ENCODE measurements at places on chromosomes 6 and 20.

DNA sequence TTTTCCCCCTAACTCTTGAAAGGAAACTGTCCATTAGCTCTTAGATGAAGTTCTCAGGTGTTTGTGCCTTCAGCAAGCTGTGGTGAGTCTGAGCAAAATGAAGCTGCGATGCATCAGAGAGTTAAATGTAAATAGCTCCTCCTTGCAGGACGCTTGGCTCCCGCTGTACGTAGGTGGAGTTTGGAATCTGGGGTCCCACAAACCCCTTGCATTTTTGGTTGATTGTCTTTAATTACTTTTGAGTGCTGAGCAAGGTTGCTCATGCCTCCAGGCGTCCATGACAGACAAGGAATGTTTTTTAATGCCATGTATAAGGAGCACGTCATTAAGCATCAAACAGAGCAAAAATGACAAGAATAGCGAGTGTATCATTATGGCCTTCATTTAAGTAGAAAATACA, 300.5 kb downstream of the TFAP2C start:
- DNase-seq: no peak

DNA sequence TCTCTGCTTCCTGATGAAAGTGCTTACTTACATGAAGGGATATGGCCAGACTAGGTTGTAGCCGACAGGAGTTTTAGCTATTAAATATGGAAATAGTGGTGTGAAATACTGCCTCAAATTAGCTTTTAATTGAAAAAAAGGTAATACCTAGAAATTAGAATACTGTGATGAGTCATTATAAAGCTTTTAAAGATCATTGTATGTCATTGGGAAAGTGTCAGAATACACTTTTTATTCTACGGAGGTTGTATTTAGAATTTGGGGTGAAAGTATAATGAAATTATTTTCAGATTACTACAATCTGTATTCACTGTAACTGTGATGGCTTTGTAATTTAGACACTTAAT, 2.2 kb downstream of the LOC128125822 start:
- no peak for DNase-seq

DNA sequence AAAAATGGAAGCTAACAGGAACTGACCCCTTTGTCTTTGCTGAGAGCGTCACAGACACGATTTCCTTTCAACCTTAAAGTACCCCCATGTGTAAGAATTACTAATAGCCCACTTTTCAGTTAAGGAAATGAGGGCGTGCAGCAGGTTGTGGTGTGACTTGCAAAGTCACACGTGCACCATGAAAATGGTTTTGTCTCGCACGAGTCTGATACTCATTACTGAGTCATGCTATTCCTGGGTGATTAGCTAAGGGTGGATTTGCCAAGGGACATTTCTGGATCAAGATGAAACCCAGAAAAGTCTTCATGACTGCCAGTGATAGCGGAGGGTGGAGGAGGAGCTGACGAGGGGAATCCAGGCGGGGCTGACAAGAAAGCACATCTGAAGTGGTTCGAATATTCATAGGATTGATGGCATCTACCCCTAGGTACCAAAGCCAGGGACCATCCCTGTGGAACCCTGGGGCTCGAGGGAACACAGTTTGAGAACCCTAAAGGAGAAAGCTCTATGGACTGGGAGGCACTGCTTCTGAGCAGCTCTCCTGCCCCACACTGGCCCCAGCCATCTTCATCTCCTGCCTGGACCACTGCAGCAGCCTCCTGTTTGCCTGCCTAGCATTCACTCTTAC, 12.1 kb upstream of the NFATC2 start:
- DNase-seq: no peak

- no peak for DNase-seq
Observed at GRCh38 chr6:117711369-117711768, 36.1 kb downstream of the NUS1 start.

GRCh38 chr6:150673720-150674346, 74.1 kb downstream of the PLEKHG1 start:
- no peak for DNase-seq

DNA sequence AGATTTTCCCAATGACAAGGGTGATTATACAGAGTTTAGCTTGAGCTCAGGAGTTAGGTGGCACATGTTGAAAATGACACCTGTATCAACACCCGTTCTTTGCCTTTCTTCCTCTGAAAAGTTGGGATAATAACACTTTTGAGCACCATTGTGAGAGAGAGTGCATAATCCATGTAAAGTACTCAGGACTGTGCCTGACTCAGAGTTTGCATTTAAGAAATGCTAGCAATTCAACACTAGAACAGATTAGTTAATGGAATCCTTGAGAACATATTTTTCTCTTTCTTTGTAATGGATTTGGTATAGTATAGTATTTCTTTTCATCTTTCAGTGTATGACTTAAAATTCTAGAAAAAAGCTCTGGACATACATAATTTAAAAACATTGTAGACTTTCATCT, 449.2 kb downstream of the GJA1 start:
- DNase-seq: no peak

DNA sequence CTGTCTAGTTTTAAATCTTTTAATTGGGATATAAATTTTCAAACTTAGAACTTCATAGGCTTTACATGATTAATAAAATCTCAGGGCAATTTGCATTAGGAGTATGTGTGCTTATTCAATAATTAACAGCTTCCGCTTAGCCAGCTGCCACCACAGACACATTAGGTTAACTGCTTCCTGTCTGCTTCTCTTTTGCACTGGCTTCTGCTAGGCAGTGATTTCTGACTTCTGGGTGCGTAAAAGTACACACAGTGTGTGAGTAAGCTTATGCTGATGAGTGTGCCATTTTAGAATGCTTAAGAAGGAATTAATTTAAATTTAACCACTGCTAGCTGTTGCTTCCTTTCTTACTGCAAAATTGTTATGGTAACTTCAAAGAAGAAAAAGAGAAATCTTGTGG, 73.9 kb downstream of the F13A1 start:
- DNase-seq: no peak

GRCh38 chr6:114195027-114195365, 147.8 kb downstream of the HS3ST5 start:
- no peak for DNase-seq

All from activated naive CD8-positive, alpha-beta T cell treated with anti-CD3 and anti-CD28 coated beads, Interleukin-2, amount 50 U/mL, for 24 hours (primary cell).